ENCODE measurements at places on chromosomes 1 and 21. TPM values are rescaled to one million over a fixed set of nuclear protein-coding genes. Genes with fewer than 3 reads are reported as not detected.

DNA sequence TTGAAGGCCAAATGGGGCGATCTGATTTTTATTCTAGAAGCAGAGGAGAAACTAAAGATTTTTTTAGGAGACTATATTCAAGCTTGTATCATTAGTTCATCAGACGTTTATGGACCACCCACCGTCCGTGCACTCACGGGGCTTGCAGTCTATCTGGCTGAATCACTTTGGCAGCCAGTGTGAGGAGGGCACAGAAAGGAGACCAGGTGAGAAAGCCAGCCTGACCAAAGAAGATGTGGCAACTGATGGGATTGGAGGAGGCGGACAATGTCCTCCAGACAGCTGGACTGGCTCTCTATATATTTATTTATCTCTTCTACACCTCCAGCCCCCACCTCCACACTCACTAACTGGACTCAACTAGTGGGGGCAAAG lies 822 bp upstream of the ELOVL1 start:
- peak overlapping the region; percentile 98 for H3K27ac ChIP-seq
- peaks cover 7% of the 10 kb centered on the region for H3K36me3 ChIP-seq
- no peak for DNase-seq
- H3K4me3 ChIP-seq: peak overlapping the region; percentile 98
- no peaks in the 10 kb centered on the region for H3K27me3 ChIP-seq
- H3K4me1 ChIP-seq: peaks cover 83% of the 10 kb centered on the region

IVNS1ABP gene
- total RNA-seq: 57.9 TPM

ACKR1 gene
- total RNA-seq: not detected

GRCh38 chr1:175132436-175132835 lies 60.1 kb downstream of the KIAA0040 start:
- no peaks in the 10 kb centered on the region for H3K36me3 ChIP-seq
- no peak overlapping the region for H3K4me3 ChIP-seq
- no peaks in the 10 kb centered on the region for H3K4me1 ChIP-seq
- DNase-seq: no peak

GRCh38 chr1:54121482-54122134 lies 31.2 kb downstream of the CDCP2 start:
- DNase-seq: peak; percentile 29
- H3K36me3 ChIP-seq: no peaks in the 10 kb centered on the region
- peak overlapping the region; percentile 46 for H3K4me3 ChIP-seq
- H3K27ac ChIP-seq: no peak overlapping the region

DNA sequence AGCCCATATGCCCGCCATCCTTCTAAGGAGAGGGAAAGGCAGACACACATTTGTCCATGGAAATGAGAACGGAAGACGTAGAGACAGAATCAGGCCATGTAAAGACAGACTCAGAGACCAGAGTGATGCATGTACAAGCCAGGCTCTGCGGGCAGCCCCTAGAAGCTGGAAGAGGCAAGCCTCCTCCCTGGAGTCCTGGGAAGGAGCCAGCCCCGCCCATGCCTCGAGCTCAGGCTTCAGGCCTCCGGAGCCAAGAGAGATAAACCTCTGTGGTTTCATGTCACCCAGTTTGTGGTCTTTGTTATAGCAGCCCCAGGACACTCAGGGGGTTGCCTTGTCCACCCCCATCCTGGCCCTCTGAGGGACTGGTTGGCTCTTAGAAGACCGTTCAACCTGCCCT lies 11.6 kb downstream of the PDE9A start:
- peaks cover 25% of the 10 kb centered on the region for H3K4me1 ChIP-seq
- H3K27me3 ChIP-seq: no peaks in the 10 kb centered on the region
- peaks cover 3% of the 10 kb centered on the region for H3K36me3 ChIP-seq
- DNase-seq: no peak

DNA sequence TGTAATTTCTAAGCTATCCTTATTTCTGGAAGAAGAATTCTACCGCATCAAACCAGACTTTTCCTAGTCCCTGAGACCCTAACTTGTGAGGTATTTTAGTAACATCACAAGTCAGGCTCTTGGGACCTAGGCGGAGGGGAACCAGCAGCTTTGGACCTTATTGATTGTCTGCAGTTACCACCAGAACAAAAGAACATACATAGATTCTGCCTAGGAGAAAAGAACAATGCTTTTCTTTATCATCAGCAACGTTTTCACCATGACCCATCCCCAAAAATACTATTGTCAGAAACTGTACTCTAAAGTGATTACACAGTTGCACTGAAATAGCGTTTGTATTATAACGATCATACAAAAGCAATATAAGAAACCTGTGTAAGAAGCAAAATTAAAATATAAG lies 860.4 kb downstream of the USP25 start:
- no peaks in the 10 kb centered on the region for H3K36me3 ChIP-seq
- H3K4me1 ChIP-seq: no peaks in the 10 kb centered on the region
- no peaks in the 10 kb centered on the region for H3K27me3 ChIP-seq
- H3K27ac ChIP-seq: no peak overlapping the region
- H3K4me3 ChIP-seq: no peak overlapping the region

GRCh38 chr1:187074445-187075048 lies 245.8 kb downstream of the PLA2G4A start:
- no peaks in the 10 kb centered on the region for H3K4me1 ChIP-seq
- no peak for DNase-seq
- H3K36me3 ChIP-seq: no peaks in the 10 kb centered on the region
- H3K27me3 ChIP-seq: no peaks in the 10 kb centered on the region

GRCh38 chr1:2004856-2005255 lies 1.3 kb upstream of the CFAP74 start:
- no peak for DNase-seq
- H3K4me1 ChIP-seq: peaks cover 9% of the 10 kb centered on the region
- H3K4me3 ChIP-seq: no peak overlapping the region
- no peak overlapping the region for H3K27ac ChIP-seq
- H3K27me3 ChIP-seq: no peaks in the 10 kb centered on the region

GRCh38 chr1:1758059-1758621 lies 20.1 kb downstream of the NADK start:
- peaks cover 59% of the 10 kb centered on the region for H3K36me3 ChIP-seq
- peak overlapping the region; percentile 91 for H3K27ac ChIP-seq
- no peak for DNase-seq
- no peaks in the 10 kb centered on the region for H3K27me3 ChIP-seq

GRCh38 chr1:68485431-68486022 lies 11.4 kb downstream of the DEPDC1 start:
- H3K4me3 ChIP-seq: no peak overlapping the region
- no peaks in the 10 kb centered on the region for H3K4me1 ChIP-seq
- H3K27ac ChIP-seq: no peak overlapping the region
- H3K27me3 ChIP-seq: no peaks in the 10 kb centered on the region
- peaks cover 57% of the 10 kb centered on the region for H3K36me3 ChIP-seq

- H3K27ac ChIP-seq: no peak within 1 kb of the TSS
- H3K4me1 ChIP-seq: no peaks in the 10 kb centered on the region
- H3K4me3 ChIP-seq: no peak within 1 kb of the TSS
- H3K36me3 ChIP-seq: no peaks in the 10 kb centered on the region
- no peak for DNase-seq
These were observed at the start of gene GSTM3 for GRCh38 chr1:109740615-109741373. GSTM3 (minus strand) TSS chr1:109741038; CDS start chr1:109740287, 751 bp downstream.

- no peak for DNase-seq
- no peak overlapping the region for H3K27ac ChIP-seq
- no peak overlapping the region for H3K4me3 ChIP-seq
- no peaks in the 10 kb centered on the region for H3K4me1 ChIP-seq
These were observed 13.9 kb upstream of the FGGY start for GRCh38 chr1:59282951-59283350.

SEMA4A gene
- 0.39 TPM for total RNA-seq
